Gastroesophageal sphincter (tissue), 4 donors: ENCODE measurements at places on chromosomes 11 and 22. TPM values are rescaled to one million over a fixed set of nuclear protein-coding genes. Genes with fewer than 3 reads are reported as not detected.

DNA sequence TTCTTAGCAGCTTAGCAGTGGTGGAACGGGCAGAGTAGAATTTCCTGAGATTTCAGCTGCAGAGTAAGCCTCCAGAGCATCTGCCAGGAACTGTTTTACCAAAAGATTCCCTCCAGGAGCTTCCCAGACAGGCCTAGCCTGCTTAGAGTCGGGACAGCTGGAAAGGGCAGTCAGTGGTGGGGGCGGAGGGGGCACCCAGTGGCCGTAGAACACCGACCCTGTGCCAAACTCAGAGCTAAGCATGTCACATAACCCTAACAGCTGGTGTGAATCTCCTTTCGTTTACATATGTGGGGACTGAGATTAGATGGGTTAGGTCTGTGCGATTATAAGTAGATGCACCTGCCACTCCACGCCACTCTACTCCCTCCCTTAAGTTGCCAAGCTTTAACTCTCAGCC, 80.0 kb upstream of the CRTAM start:
- ATAC-seq = no peak

DNA sequence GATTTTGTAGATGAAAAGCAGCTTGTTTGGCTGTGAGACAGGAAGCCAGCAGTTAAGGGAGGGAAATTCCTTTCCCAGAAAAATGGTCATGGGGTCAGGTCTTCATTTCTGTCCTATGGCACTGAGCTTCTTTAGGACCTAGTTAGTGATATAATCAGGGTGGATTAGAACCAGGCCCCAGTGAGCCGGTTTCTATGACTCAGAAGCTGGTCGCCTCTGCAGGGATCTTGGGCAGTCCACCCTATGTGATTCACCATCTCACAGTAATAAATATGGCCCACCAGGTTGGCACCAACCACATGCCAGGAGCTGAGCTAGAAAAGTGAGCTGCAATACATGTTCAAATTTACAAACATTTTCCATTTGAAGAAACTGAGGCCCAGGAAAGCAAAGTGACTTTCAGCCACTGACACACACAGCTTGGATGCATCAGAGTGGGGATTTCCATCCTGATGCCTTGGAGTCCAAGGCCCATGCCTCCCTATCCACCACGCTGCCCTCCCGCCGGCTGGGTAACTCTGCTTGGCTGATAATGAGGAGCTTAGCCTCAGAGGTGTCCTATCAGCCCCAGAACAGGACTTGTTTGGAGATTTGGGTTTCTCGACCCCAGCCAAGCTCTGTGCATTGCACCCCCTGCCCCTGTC, 42.0 kb downstream of the CD82 start:
- ATAC-seq = no peak

DNA sequence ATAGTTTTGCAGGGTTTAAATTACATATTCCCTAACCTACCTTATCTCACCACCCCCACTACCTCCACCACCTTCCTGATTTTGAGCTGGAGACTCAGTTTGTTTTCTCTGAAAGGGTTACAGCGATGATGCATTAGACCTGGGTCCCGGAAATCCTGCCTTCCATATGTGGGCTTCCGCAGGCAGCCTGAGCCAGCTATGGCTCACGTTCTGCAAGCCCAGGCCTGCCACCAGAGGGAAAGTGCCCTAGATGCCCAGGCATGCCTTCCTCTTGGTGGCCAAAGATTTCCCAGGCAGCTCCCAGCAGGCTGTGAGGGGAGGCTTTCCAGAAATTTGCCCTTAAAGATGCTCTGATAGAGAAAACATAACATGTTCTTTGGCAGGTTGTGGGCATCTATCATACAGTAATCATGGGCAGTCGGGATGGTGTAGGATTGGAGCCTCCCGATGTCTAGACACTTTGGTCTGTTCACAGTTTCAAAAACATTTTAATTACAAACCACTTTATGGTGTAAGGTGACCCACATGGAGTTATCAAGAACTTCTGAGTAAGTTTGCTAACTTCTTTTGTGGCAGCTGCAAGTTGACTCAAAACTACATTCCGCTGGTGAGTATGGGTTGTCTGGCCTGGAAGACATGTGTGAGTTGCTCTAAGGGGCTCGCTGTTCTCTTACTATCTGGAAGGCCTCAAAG, 79.3 kb downstream of the MICAL2 start:
- no peak for ATAC-seq

DNA sequence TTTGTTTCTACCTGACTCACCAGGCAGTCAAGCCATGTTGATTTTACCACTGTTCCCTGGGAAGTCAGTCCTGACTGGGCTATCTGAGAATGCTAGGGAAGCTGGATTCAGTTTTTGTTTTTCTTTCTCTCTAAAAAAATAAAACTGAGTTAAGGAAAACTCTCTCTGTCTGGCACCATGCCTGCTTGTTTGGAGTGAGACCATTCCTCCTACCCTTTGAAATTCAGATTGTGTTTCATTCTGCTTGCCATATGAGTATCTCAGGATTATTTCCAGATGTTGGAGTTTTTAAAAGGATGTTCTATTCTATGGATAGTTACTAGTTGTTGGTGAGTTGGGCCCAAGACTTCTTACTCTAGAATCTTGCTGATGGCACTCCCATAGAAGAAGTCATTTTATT, 1917.0 kb downstream of the LRRC4C start:
- ATAC-seq = no peak

DNA sequence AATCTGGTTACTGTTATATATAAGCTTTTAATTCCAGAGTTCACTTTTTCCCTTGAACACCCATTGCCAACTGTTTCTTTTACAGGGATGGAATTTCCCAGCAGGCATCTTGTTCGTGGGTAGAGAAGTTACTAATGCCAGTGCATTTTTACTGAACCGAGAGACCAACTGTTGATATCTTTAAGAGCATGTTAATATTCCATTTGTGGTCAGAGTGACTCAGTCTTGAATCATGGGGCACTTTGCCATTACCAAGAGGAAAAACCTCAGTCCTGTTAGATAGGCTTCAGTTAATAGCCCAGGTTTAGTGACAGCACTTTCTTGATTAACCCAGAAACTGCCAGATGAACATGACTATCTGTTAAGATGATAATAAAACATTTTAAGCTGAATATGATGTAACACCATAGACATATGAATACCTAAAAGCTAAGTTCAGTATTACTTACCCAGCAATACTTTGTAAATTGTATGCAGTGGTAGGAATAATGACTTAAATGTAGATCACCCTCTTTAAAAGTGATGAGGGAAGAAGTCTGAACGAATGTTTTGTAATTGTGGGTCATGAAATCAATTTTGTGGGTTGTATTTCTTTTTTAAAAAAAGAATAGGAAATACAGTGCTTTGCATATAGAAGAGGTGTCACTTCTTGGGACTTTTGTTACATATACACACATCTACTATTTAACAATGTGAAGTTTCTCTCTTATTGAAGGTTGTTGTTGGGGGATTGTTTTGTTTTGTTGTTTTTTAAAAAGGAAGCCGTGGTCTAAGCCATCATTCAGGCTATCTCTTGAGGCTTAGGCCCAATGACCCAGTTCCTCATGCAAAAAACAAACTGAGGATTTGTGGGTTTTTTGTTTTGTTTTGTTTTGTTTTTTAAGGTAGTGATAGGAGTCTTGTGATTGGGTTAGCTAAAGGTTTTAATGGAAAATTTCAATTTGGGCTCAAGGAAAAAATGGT, 79.2 kb upstream of the GRIK4 start:
- peak; percentile 90 for ATAC-seq

The MRGPRX4 gene
- total RNA-seq = not detected
